ENCODE measurements at places on chromosomes 11 and 22. TPM values are rescaled to one million over a fixed set of nuclear protein-coding genes. Genes with fewer than 3 reads are reported as not detected.
A peak's percentile ranks its signal among the peaks of the same experiment; 100 is the strongest.

DNA sequence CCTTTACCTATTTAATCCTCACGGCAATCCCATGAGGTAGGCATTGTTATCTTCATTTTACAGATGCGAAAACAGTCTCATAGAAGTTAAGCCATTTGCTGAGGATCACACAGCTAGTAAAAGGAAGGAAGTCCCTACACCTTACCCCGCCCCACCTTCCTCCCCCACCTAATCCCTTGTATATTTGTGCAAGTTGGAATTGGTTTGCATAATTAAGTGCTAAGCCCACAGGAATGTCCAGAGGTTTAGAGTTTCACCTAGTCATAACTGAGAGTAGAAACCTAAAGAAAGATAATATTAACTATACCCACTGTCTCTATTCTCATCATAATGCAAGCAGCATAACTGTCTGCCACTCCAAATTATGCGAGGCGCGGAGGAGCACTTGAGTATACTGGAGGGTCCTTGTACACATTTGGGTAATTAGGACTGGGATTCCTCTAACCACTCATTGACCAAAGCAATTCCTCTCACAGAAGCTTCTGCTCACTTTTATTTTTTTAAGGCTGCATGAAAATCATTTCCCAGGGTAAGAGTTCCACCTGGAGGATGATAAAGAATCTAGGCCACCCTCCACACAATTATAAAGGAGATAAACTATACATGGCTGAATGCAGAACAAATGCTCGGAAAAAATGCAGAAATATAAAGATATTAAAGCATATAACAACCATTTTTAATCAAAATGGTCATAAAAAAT lies 199.9 kb downstream of the FAM181B start:
- DNase-seq, result no peak

OSBP2 gene
- total RNA-seq, result 1.7 TPM

LIMK2 gene
- 25.0 TPM for total RNA-seq

DNA sequence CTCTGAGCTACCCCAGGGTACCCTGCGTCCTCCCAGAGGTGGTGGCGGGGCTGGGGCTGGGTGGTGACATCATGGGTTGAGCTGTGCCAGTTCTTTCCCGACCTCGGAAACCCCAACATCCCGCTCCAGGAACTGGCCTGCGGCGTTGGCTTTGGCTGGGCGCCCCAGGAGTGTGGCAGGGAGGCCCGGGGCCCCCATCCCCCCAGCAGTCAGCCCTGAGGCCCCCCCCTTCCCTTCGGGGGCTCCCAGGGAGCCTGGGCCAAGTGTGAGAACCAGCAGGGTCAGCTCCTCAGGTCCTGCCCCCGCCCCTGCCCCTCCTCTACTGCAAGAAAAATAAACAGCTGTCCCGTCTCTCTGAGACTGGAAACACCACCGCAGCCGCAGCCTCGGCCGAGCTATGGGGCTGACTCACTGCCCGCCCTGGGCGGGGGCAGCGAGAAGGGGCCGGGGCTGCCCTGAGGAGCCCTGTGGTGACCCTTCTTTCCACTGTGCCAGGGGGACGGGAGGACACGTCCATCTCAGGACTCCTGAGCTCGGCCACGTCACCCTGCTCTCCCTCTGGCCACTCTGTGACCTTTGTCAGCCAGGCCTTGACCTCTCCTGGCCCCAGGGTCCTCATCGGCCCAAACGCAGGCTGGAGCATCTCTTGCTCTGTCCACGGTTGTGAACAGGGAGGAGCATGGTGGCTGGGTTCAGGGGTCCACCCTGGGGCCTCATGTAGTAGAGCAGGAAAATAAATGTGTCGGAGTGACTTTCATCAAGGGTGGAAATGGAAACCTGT lies 73.4 kb downstream of the WNT7B start:
- DNase-seq, result peak; percentile 69

LRP4 gene
- total RNA-seq, result 4.1 TPM

DNA sequence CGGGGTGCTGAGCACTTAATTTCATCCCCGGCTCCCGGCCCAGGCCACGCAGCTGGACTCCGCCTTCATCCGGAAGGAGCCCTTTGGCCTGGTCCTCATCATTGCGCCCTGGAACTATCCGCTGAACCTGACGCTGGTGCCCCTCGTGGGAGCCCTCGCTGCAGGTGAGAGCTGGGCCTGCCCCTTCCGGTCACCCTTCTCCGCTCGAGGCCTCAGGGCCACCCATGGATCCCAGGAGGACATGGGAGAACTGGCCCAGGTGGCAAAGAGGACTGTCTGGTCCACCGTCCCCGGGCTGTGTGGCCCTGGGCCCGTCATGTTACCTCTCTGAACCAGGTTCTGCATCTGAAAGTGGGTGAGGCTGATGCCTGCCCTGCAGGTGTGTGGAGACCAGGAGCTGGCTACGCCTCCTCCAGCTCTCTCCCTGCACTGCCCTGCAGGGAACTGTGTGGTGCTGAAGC lies 8.6 kb downstream of the ALDH3B1 start:
- DNase-seq, result no peak

- DNase-seq, result no peak
These were observed 6.4 kb upstream of the ATG16L2 start for GRCh38 chr11:72807792-72808191.

DNA sequence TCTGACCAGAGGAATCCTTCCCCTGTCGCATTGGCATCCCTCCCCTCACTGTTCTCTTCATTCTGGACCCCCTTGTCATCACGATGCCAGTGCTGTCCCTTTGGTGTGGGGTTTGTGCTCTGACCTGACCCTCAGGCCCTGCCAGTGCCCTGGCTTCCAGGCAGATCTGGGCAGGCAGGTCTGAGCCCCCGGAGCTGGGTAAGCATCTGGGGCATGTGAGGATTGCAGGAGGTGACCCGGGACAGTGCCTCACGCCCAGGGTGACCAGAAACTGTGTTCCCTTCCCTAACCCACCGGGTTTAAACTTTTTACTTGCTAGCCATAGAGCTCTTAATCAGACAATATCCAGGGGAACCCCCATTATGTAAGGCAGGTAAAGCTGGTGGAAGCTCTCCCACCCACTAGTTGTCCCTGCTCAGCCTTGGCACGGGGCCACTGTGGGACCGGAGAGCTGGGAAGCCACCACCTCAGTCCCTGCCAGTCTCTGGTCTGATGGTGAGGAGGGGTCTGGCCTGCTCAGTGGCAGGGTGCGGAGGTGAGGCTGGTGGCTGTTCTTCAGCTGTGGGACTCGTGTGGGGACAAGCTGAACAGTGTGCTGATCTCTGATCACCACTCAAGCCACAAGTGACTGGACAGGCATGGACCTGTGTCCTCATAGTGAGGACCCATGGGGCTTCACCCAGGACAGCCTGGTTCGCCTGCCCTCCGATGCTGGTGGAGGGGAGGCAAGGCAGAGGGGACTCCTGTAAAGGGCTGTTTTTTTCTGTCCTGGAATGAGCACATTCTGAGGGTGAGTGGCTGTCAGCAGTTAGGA lies 38.0 kb downstream of the BCR start:
- no peak for DNase-seq

GRCh38 chr11:65085446-65085845 lies 1.4 kb downstream of the ZFPL1 start:
- no peak for DNase-seq

GRCh38 chr11:6635082-6635932 lies 16.1 kb upstream of the TPP1 start:
- DNase-seq, result peak; percentile 87

DRD4 gene
- total RNA-seq, result not detected

WT1 gene
- not detected for total RNA-seq

DNA sequence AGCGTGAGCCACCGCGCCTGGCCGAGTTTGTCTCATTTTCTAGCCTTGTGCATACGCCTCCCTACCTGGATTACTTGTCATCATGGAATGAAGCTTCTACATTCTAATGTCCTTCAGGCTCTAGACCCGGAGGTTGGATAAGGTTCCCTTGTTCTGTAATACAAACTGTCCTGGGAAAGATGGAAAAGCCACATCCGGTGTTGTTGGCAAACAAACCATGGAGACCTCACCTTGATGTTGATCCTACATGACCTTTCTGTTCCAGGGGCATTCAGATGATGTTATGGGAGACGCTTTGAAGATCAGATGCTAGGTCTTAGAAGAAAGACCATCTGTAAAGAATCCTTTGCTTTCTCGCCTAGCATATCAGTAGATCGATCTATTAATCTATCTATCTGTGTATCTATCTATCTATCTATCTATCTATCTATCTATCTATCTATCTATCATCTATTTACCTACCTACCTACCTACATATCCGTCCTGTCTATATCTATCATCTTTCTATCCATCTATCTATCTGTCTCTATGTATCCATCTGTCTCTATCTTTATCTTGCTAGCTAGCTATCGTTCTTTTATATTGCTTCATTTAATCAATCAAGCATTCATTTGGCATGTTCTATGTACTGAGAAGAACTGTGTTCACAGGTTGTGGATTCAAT lies 46.3 kb upstream of the GRK3 start:
- no peak for DNase-seq

- DNase-seq, result no peak
These were observed 32.4 kb downstream of the TMEM225 start for GRCh38 chr11:123853038-123853437.

All from IMR-90 (cell line).